Activated CD4-positive, CD25-positive, alpha-beta regulatory T cell treated with anti-CD3 and anti-CD28 coated beads, Interleukin-2, amount 50 U/mL, for 72 hours (primary cell): ENCODE measurements at places on chromosomes 4 and X.

- no peak for DNase-seq
Observed at GRCh38 chrX:137567682-137568232, 1.8 kb downstream of the ZIC3 start.

- no peak for DNase-seq
Observed at GRCh38 chrX:150223176-150224015, 139.7 kb upstream of the MAMLD1 start.

DNA sequence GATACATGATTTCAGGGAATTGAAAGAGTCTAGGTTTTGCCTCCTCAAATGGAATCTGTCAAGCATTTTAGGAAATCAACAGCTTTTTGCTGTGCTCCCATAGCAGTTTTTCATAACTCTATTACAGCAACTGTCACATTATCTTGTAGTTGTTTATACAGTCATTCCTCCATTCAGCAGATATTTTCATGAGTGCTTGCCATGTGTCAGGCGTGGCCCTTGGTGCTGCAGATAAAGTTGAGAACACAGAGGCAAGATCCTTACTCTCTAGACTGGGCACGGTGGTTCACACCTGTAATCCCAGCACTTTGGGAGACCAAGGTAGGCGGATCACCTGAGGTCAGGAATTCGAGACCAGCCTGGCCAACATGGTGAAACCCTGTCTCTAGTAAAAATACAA lies 67.3 kb downstream of the MCUB start:
- DNase-seq: no peak

DNA sequence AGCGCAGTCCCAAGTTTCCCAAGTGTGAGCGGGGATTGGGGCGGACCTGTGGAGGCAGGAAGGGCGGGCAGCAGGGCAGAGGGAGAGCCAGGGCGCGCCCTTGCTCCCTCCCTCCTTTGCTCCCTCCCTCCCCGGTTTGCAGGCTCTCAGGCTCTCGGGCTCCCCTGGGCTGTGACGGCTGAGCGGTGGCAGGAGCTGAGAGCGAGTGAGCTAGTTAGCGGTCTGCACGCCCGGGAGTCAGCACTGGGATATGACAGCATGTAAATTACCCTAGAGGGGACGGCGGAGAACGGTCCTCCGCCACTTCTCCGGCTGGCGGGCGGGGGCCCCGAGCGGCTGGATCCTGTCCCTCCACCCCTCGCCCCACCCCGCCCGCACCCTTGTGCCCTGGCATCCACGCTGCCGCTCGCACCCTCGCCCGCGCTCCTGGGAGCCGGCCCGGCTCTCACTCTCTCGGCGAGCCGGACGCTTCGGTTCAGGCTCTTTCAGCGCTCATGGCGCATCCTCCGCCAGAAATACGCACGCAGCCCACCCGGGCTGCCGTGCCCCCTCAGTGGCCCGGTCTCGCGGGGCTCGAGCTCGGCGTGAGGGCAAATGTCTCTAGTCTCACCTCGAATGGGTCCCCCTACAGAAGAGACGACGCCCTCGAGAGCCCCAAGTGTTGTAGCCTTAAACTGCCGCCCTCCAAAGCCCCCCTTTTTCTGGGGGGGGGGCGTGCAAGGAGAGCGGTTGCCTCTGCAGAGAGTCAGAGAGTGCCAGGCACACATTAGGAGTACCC lies at the start of gene TSC22D3:
TSC22D3 (minus strand) TSS at position 54 of the 778 bp plus-strand sequence. CDS start 368 bp downstream, outside the sequence.
- peak; percentile 46 for DNase-seq

DNA sequence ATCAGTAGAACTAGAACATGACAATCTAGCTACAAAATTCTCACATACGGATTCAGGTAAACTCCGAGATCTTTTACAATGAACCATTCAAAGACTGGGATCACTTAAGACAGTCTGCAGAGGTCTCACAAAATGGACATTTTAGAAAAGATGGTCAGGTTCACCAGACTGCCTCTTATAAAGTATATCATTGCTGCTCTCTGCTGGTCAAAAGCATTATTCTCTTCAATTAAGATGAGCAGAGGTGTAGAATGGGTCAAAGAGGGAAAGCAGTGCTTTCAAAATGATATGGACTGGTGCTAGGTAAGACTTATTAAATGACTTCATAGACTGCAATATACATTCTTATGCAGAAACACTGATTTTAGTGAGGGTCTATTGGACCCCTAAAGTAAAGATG lies 434.7 kb downstream of the PACRGL start:
- no peak for DNase-seq

DNA sequence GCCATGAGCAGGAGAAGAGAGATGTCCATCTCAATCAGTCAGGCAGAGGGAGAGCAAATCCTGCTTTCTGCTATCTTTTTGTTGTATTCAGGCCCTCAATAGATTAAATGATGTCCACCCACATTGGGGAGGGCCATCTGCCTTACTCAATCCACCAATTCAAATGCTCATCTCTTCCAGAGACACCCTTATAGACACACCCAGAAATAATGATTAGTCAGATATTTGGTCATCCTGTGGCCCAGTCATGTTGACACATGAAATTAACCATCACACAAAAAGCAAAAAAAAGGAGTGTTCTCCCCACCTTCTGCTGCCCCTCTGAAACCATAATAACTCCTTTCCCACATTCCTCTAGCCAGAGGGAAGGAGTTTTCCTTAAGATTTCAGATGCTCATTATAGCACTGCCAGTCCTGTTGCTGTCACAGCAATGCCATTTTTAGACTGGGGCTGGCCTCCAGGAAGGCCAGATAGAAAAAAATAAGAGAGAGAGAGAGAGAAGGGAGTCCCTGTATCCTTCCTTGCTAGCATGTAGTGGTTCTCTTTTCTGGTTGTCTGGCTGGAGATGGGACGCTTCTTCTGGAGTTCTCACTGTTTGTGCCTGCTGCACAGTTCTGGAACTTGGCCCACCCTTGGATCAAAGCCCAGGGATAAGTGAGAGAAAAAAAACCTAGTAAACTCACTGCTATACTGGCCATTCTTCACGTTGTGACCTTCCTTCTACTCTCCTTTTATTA lies 177.7 kb downstream of the RBM46 start:
- DNase-seq: no peak

DNA sequence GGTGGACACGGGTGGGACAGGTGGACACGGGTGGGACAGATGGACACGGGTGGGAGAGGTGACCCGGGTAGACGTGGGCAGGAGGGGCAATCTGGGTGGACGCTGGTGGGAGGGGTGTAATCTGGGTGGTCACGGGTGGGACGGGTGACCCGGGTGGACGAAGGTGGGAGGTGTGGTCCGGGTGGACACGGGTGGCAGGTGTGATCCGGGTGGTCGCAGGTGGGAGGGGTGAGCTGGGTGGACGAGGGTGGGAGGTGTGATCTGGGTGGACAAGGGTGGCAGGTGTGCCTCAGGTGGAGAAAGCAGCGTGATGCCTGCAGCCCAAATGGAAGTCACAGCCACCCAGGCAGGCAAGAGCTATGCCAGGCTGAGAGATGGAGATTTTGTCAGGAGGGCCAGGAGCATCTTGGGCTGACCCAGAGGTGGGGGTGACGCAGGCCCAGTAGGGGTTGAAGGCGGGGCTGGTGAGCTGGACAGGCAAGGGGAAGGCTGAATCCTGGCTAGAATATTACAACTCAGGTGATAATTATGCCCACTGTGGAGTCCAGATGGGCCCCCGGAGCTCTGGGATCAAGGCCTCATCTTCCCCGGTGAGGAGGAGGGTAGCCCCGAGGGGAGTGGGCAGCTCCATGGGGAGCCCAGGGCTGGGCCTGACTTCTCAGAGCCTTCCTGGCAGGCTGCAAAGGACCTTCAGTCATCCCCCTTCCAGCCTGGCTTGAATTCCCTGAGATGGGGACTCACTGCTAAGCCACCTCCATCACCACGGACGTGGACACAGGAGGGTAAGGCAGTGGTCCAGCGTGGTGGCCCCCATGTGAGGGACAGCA lies 100.0 kb downstream of the ADRA2C start:
- DNase-seq: no peak

GRCh38 chr4:1055721-1056590 lies 44.5 kb downstream of the FGFRL1 start:
- DNase-seq: peak; percentile 75

- no peak for DNase-seq
Observed at GRCh38 chr4:111601671-111602070, 543.6 kb upstream of the FAM241A start.

GRCh38 chr4:27027428-27027827 lies 166.8 kb downstream of the STIM2 start:
- DNase-seq: no peak

GRCh38 chrX:10714531-10714930 lies 94.1 kb upstream of the MID1 start:
- DNase-seq: no peak

DNA sequence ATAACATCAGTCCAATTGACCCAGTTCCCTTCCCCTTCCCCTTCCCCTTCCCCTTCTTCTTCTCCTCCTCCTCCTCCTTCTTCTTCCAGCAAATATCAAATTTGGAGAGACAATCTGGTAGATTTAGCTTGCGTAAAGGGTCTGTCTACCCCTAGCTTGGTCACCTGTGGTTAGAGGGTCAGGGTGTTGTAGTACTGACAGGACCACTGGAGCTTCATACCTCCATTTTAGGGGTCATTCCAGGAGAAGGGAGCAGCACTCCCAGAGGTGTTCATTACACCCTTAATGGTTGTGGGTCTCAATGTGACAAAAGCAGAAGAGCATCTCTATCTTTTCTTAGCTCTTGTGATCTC lies 3.7 kb upstream of the FGB start:
- DNase-seq: no peak

DNA sequence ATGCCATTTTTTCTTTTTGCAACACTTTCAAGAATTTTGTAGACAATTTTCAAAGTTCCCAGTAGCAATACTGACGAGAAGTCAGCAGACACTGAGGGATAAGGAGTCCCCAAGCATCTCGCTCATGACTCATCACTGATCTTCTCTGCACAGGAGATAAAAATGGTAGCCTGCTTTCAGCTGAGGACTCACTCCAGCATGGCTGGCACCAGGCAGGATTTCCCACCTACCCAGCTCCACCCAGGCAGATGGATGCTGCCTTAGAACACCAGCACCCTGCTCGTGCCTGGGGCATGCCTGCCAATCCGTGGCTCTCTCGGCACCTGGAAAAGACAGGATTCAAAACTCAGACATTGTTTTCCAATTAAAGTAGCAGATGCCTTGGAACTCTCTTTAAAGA lies 24.9 kb downstream of the JAKMIP1 start:
- no peak for DNase-seq

- DNase-seq: no peak
Observed at GRCh38 chrX:41475191-41475590, 28.0 kb downstream of the NYX start.

DNA sequence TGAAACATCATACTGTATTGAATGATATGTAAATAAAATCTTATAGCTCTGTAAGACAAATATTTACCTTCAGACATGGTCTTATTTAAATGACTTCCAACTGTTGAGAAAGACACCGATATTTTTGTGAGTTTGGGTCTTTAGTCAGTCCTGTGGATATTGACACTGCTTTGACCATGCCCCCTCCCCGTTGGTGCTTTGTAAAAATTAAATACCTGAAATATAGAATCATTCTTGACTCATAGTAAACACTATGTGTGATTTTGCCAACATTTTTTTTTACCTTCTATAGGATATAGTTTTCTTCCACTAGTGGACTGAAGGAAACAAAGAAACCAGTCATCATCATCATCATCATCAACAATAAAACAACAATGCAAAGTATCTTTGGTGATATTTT lies 114.3 kb upstream of the HS3ST1 start:
- no peak for DNase-seq

- no peak for DNase-seq
Observed at GRCh38 chr4:54902976-54903375, 222.4 kb downstream of the KDR start.

DNA sequence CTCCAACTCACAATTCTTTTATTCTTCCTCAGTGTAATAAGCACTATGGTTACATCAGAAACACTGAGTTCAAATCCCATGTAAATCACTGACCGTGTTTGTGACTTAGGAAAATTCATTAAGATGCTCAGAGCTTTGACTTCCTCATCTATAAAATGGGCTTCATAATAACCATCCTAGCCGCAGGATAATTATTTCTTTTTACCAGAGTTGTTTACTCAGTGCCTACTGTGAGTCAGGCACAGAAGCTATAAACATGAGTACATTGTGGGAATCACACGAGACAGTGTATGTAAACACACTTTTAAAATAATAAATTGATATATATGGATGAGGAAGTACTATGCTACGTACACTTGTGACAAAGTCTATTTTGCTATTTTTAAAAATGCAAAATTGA lies 296.3 kb upstream of the TENM3 start:
- no peak for DNase-seq

DNA sequence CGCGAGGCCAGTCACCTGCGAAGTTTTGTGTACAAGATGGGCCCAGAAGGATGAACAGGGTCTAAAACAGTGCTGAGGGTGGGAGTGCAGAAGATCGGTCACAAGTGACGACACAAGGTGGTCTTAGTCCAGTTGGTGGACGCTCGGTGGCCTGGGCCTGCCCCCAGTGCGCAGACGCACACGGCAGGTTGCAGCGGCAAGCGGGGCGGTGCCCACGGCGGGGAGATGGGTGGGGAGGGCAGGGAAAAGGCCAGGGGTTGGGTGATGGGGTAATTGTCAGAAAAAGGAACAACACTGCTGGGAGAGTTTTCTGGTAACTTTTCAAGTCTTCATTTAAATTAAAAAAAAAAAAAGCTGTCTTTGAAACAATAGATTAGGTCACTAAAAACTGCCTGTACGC lies 1.0 kb upstream of the PRDX4 start:
- no peak for DNase-seq

DNA sequence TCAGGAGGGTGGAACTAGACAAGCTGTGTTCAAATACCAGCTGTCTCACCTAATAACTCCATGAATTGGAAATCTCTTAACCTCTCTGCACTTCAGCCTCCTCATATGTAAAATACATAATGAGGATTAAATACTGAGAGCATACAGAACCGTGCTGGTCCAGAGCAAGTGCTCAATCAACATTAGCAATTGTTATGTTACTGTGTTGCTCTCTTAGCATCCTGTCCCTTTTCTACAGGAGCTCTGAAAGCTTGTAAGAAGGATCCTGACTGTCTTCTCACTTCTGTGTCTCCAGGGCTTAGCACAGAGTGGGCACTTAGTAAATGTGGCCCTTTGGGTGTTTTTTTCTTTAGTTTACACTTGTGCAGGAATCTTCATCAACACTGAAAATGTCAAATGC lies 1456.1 kb upstream of the IGFBP7 start:
- no peak for DNase-seq

GRCh38 chr4:75321484-75321883 lies 192.7 kb downstream of the RCHY1 start:
- DNase-seq: no peak

DNA sequence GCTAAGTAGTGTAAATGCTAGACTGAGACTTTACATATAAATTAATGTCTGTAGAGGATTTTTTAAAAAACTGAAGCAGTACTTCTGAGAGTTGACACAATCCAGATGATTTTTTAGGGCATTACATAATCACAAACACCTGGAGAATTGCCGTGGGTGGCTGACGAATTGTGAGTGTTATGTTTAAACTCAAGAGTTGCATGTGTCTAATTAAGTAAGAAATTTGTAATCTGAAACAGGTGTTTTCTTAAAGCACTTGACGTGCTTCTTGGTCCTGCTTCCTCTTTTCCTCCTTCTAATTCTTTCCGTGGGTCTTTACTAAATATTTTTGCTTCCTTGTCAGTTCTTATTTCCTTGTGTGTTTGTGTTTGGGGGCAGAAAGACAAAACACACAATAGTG lies 27.8 kb downstream of the PIR start:
- no peak for DNase-seq
